ENCODE measurements at places on chromosomes 6 and 20. TPM values are rescaled to one million over a fixed set of nuclear protein-coding genes. Genes with fewer than 3 reads are reported as not detected.

The FBXO5 gene
- 61.4 TPM for total RNA-seq

The CLVS2 gene
- not detected for total RNA-seq

The SMLR1 gene
- not detected for total RNA-seq

The RIMS1 gene
- not detected for total RNA-seq

The HTR1E gene
- not detected for total RNA-seq

The HLA-DOA gene
- 1.6 TPM for total RNA-seq

The RIPPLY2 gene
- total RNA-seq, result not detected

The LCA5 gene
- total RNA-seq, result 0.22 TPM

The SLC35D3 gene
- total RNA-seq, result not detected

The C6orf132 gene
- total RNA-seq, result 0.14 TPM

The GRIK2 gene
- not detected for total RNA-seq

The CCN6 gene
- 0.21 TPM for total RNA-seq

The KCNQ2 gene
- not detected for total RNA-seq

The FOXC1 gene
- not detected for total RNA-seq

The BNIP5 gene
- total RNA-seq, result not detected

The BANF2 gene
- not detected for total RNA-seq

The TASP1 gene
- total RNA-seq, result 6.7 TPM

The CNKSR3 gene
- 0.12 TPM for total RNA-seq

The RAMACL gene
- 0.89 TPM for total RNA-seq

The SUMO4 gene
- 5.5 TPM for total RNA-seq

The BTNL2 gene
- total RNA-seq, result not detected

The TRIM40 gene
- total RNA-seq, result not detected

The ANKS1A gene
- 6.5 TPM for total RNA-seq

The SLC12A5 gene
- total RNA-seq, result not detected

The JARID2 gene
- total RNA-seq, result 26.6 TPM

The GHRH gene
- not detected for total RNA-seq

The MAS1 gene
- total RNA-seq, result not detected

The AGER gene
- 15.6 TPM for total RNA-seq

The IMPG1 gene
- total RNA-seq, result not detected

The COL11A2 gene
- total RNA-seq, result 1.4 TPM

The GGTLC1 gene
- not detected for total RNA-seq

The TP53TG5 gene
- total RNA-seq, result 0.59 TPM

The OPN5 gene
- not detected for total RNA-seq

The OR2B6 gene
- not detected for total RNA-seq

The EGFL8 gene
- 6.1 TPM for total RNA-seq

The MTCH1 gene
- 101 TPM for total RNA-seq

The SLPI gene
- not detected for total RNA-seq

The FLRT3 gene
- total RNA-seq, result not detected

The BFSP1 gene
- not detected for total RNA-seq

The KCNK5 gene
- total RNA-seq, result 9.2 TPM

Data from activated naive CD4-positive, alpha-beta T cell treated with anti-CD3 and anti-CD28 coated beads for 36 hours (primary cell).